ENCODE measurements at places on chromosomes 11 and 22. TPM values are rescaled to one million over a fixed set of nuclear protein-coding genes. Genes with fewer than 3 reads are reported as not detected.

Gene OR4D5
- total RNA-seq, result not detected

DNA sequence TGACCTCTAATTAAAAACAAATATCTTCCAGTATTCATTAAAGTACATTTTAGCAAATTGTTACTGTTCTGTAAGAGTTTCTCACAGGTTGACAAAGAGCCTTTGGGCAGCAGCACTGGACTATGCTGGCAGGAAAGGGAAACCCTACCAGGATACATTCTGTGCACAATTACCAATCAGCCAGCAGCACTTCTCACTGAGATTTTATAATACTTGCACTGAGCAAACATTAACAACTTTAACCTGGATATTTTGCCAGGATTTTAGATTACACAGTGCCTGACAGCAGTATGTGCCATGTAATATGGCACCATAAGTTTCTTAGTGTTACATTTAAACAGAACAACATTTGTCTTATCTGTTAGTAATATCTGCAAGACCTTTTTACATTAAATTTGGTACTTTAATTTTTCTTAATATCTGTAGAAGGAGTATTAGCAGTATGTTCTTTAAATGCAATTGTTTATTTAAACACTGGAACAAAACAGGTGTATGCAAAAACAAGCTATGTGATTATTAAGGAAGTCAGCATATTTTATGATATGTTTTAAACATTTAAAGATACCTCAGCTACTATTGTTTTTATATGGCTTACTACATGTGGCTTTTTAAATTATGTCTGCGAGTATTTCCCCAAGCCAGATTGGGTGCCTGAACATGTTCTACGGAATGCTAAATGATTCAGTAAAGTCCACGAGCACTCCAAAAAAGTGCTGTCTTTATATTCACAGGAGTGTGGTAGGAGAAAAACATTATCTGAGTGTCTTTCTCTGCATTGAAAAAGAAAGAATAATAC lies 699.0 kb upstream of the LUZP2 start:
- DNase-seq, result no peak

DNA sequence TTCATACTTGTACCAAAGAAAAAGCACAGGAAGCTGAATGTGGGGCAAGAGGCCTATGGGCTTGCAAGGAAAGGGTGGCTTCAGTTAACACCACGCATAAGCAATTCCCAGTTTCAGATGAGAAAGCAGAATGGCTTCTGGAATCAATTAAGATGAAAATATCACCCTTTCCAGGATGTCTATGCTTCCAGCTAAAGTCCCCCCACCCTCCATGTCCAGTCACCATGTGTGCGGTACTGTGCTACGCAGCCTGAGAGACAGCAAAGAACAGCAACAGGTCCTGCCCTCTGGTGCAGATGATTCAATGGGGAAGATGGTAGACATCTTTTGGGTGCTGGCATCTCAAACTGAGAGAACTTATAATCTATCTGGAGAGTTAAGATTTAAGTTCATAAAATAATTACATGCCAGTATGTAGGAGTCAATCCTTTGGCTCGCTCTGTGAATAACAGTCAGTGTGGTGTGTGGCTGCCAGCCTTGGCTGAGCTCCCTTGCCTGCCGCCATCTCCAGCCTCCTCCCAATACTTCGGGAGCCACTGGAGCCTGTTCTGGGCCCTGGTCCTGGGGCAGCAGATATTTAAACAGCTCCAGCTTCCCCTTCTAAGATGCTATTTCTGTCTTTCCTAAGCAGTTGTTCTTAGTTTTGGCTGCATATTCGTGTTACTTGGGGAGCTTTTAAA lies 44.5 kb downstream of the ME3 start:
- no peak for DNase-seq

DNA sequence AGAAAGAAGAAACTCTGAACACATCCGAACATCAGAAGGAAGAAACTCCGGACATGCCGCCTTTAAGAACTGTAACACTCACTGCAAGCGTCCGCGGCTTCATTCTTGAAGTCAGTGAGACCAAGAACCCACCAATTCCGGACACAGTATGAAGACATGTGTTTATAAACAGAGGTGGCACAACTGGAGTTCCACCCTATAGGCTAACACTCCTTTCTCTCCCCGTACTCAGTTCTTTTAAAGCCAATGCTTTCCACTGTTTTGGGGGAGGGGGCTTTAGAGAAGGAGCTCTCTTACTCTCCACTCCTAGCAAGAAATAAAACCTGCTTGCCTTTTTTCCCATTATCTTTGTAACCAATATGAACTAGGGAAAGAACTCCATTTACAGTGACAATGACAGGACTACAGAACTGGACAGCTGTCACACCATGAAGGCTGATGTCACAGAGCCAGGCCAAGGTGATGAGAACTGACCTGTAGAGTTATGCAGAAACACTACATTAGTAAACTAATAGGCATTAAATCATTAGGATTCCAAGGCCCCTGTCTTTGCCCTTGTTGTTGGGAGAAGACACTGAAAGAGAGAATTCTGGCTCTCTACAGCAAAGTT lies 733 bp downstream of the TRIM5 start:
- DNase-seq, result no peak

- peak; percentile 53 for DNase-seq
Observed at GRCh38 chr11:18536209-18536608, 9.5 kb upstream of the TSG101 start.

Gene APOBEC3B
- total RNA-seq, result 1.9 TPM

GRCh38 chr11:75160220-75160757 lies 9.4 kb downstream of the SLCO2B1 start:
- DNase-seq, result no peak

Gene SLC6A5
- not detected for total RNA-seq

DNA sequence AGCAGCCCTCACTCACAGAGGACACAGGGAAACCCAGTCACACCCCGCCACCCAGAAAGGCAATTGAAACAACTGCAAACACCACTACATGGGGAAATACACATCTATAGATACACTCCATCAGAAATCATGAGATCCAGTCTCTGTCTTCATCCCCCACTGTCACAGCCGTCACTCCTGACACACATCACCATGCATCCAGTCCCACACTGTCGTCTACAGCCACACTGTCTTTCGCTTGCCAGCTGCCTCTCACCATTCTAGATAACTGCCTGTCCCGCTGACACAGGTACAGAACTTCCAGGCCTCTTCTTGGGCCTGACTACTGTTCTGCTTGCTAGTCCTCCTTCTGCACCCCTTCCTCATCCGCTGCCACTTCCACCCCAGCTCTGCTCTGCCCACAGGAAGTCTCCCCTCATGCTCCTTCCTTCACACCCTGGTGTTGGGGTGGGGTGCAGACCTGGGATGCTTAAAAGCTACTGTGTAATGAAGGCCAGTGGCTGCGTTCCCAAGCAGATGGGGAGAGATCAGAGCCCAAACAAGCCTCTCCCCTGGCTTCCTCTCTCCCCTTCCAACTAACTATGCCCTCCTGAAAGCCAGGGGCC lies 42.6 kb downstream of the SLC22A12 start:
- DNase-seq, result no peak

Gene C11orf91
- total RNA-seq, result not detected

DNA sequence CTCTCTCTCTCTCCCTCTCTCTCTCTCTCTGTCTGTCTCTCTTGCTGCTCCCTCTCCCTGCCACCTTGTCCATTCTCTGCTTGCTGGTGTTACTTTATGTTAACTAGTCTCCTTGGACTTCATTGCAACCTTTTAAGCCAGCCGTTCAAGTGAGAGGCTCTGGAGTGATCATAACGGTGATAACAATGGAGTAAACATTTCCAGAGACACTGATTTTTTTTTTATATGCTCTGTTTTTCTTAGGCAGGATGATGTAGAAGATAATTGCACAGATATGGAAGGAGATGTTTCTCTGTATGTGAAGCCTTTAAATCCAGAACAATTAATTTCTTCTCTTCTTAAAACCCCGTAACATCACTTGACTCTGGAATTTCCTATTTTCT lies 287.7 kb downstream of the TMEM135 start:
- DNase-seq, result no peak

DNA sequence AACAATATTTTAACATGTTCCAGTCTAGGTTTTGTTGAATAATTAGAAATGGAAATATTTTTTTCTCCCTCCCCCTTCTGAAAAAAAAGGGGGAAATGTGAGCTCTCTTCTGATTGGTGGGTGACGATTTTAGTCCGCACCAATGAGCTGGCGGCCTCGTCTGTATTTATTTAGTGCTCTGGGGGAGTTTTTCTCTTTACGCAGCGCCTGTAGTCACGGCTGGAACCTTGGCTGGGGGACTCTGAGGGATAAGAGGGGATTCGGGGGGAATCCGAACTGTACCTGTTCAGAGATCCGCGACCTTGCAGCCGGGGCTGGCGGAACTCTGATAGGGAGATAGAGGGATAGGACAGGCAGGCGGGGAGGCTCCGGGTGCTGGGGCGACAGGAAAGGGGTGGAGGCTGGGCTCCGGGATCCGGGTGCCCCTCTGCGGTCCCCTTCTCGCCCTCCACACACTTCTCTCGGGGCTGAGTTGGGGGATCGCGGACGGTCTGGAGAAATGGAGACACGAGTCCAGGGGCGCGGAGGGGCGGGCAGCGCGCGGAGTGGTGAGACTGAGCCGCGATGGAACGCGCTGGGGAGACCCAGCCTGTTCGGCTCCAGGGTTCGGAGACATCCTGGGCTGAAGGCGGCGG lies 99.7 kb upstream of the HSD17B12 start:
- DNase-seq, result no peak

DNA sequence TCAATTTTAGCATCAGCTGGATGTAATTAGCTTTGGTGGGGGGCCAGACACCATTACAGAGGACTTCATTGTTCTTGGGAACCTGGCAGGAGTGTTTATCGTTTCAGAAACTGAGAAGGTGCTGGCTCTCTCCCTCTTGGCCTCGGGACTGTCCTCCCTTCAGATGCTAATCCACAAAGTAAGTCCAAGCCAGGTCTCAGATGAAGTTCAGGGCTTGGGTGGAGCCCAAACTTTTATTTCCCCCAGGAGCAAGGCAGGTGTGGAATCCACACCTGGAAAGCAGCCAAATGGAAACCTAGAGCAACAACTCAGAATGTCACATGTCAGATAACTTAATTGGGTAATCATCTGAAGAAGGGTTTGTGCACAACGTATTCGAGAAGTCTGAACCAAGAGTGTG lies 119.2 kb downstream of the ME3 start:
- no peak for DNase-seq

Gene OR6A2
- total RNA-seq, result 0.18 TPM

- no peak for DNase-seq
Observed at GRCh38 chr11:9133956-9134355, 42.6 kb upstream of the SCUBE2 start.

- DNase-seq, result no peak
Observed at GRCh38 chr11:65854161-65854592, 3.8 kb downstream of the CFL1 start.

GRCh38 chr11:64659417-64660144 lies 63.4 kb downstream of the NRXN2 start:
- no peak for DNase-seq

GRCh38 chr11:119739975-119740374 lies 11.0 kb upstream of the NECTIN1 start:
- DNase-seq, result no peak

Gene CD3G
- 0.85 TPM for total RNA-seq

Gene OR5B17
- total RNA-seq, result not detected

- no peak for DNase-seq
Observed at GRCh38 chr22:47337161-47337621, 574.7 kb downstream of the TBC1D22A start.

DNA sequence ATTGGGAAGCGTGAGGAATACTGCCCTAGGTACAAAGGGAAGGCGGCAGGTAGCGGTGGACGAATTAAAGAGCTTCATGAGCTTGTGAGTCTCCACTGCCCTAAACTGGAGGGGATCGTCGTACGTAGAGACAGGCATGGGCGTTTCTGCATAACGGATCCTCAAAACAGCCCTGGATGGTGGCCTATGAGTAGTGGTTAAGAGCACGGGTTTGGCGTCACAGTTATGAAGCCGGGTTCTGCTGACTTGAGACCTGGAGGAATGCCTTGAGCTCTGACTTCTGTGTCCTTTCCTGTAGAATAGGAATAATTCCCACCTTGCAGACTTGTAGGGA lies 335 bp downstream of the TMEM138 start:
- no peak for DNase-seq

All from left lung (tissue), 14 donors.